ENCODE measurements at places on chromosomes 2 and 18.
A peak's percentile ranks its signal among the peaks of the same experiment; 100 is the strongest.

GRCh38 chr2:225938991-225939390 lies 539.5 kb downstream of the NYAP2 start:
- DNase-seq = no peak

DNA sequence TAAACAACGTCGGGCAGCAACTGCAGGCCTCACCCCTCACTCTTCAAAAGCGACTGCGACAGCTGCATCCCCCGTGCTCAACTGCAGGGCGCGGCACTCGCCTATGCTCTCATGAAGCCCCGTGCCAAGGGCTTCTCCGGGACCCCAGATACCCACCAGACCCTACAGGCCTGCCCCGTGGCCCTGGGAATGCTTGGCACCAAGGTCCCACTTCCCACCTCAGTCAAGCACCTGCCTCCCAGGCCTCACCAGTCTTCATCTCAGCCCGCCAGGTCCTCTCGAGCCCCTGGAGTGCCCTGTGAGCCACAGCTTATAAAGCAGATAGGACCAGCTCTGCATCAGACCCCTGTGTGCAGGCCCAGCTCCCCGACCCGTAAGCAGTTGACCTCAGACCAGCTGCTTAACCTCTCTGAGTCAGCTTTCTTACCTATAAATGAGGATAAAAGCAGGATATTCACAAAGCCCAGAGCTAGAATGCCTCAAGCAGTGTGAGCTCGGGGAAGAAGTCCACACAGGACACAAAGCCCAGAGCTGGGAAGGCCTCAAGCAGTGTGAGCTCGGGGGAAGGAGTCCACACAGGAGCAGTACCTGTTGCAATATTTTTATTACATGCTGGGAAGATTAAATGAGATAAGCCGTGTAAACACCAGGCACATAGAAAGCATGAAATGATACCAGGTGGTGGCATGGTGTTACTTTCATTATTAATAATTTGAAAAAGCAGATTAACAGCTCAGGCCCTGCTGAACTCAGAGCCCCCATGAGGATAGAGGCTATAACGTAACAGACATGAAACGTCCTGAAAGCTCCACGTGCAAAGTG lies 96.9 kb downstream of the HDAC4 start:
- no peak for DNase-seq

DNA sequence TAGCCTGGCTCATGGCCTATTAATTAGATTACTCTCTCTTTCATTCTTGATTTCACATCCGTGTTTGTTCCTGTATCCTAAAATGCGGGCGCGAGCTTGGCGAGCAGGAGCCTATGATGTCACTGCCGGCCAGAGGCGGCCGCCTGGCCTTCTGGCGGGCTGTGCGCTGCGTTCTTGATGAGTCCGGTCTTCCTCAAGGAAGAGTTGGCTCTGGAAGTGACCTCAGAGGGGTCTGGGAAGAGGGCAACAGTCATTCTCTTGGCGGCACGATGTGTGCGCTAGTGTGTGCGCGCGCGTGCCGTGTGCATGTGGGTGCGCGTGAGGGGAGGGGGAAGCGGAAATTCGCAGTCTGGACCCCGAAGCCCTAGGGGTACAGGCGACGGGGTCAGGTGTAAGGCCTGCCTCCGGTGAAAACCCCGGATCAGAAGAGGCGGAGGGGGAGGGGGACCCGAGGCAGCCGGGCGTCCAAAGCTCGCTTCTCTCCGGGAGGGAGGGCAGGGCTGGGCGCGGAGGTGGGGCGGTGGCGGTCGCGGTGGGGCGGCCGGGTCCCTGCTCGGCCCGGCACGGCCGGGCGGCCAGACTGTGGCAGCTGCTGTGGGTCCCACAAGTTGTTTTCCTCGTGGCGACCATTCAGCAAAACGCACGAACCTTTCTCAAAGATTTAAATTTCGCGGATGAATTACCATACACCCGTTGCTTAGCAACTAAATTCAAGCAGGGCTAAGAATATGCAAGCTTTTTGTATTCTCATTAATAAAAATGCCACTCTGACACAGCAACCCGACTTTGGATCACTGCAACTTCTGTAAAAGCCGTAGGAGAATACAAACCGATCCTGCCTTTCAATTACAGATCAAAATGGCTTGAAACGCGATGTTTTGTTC lies 8.4 kb downstream of the POU3F3 start:
- DNase-seq = peak; percentile 30

DNA sequence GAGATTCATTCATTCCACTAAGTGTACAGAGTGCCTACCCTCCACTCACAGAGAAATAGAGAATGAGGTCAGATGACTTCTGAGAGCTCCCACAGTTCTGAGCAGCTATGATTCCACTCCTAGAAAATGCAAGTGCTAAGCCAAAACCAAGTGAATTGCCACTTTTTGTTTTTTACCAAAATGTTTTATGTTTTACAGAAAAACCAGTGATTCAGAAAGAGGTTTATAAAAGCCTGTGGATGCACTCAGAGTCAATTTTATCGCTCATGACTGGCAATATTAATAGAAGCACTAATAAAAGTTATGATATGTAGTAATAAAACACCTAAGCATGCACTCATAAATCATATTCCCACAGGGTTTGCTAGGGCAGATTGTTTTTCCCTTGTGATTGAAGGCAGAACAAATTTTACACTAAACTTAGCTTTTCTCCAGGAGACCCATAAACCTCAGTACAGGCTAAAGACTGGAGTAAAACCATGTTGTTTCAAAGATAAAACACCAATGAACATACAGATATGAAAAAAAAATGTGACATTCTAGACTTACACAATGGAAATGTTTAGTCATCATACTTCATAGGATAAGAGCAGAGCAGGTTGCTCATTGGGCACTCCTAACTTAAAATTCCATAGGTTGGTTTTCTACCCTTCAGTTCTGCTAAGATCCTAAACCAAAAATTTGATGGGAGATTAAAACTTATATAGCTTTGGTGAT lies 67.5 kb downstream of the PDK1 start:
- no peak for DNase-seq

- DNase-seq = no peak
These were observed 804.5 kb downstream of the NR4A2 start for GRCh38 chr2:155528034-155528433.

GRCh38 chr2:58429014-58429875 lies 188.1 kb upstream of the FANCL start:
- no peak for DNase-seq

- peak; percentile 41 for DNase-seq
These were observed 190.7 kb upstream of the SMAD7 start for GRCh38 chr18:49141491-49141890.

- DNase-seq = no peak
These were observed 18.7 kb upstream of the IMPA2 start for GRCh38 chr18:11962597-11962996.

GRCh38 chr2:67792191-67792590 lies 270.6 kb downstream of the C1D start:
- DNase-seq = no peak

GRCh38 chr2:31138037-31138962 lies at the start of gene GALNT14:
GALNT14 (minus strand) TSS chr2:31138440; CDS start chr2:31138086, 354 bp downstream.
- DNase-seq = peak; percentile 57

- no peak for DNase-seq
These were observed 10.4 kb upstream of the FAM228A start for GRCh38 chr2:24164416-24164973.

DNA sequence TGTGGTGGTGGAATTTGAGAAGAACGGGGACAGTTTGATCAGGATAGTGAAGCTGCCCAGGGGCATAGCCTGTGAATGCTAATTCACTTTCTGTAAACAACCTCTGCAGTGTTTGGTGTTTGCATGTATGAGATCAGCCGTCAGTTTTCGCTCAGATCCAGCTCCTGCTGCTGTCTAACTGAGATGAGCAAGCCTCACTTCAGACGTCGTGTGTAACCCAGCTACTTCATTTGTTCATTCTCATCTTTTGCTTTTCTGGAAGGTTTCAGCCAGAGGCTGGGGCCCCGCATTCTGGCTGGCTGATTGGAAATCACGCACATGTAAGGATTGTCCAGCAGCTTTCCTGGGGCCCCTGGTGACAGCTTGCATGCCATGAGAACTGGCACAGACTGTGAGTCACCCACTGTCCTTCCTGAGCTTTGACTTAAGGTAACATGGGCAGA lies 48.9 kb downstream of the LDLRAD4 start:
- DNase-seq = no peak

GRCh38 chr2:192195548-192196418 lies 1.1 kb upstream of the TMEFF2 start:
- no peak for DNase-seq

- no peak for DNase-seq
These were observed 103.7 kb downstream of the LPIN1 start for GRCh38 chr2:11850082-11850481.

DNA sequence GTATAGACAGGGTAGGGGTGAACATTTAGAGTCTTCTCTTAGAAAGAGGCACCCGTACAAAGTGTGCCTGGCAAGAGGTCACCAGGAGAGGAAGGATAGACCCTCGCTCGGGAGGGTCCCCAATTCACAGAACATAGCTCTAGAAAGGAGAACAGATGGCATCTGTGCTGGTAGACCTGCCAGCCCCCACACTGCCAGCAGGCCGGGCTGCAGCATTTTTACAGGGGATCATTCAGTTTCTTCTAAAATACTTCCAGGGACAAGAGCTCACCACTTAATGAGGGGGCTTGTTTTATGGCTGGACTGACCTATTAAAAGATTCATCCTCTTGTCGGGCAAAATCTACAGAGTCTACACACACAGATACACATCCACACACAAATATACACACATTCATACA lies 149.9 kb downstream of the SEPTIN10 start:
- DNase-seq = no peak

DNA sequence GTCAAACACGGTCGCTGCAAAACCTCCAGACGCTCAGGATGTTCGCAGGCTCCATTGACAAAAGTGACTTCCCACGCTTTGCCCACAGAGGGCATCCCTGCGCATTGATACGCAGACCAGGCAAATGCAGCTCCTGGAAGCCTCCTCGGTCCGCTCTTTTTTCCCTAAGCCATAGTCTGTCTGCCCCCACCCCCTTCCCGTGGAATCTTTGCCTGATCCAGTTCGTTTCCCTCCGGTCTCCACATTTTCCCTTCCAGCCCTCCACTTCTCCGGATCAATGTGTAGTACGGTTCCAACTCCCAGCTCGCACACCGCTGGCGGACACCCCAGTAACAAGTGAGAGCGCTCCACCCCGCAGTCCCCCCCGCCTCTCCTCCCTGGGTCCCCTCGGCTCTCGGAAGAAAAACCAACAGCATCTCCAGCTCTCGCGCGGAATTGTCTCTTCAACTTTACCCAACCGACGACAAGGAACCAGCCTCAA lies at the start of gene DCC:
Gene DCC, plus strand, starts transcription at position 307 of the 481 bp plus-strand sequence. CDS start 591 bp downstream, outside the sequence.
- no peak for DNase-seq

- DNase-seq = no peak
These were observed 196.9 kb upstream of the CWC22 start for GRCh38 chr2:180203972-180204371.

DNA sequence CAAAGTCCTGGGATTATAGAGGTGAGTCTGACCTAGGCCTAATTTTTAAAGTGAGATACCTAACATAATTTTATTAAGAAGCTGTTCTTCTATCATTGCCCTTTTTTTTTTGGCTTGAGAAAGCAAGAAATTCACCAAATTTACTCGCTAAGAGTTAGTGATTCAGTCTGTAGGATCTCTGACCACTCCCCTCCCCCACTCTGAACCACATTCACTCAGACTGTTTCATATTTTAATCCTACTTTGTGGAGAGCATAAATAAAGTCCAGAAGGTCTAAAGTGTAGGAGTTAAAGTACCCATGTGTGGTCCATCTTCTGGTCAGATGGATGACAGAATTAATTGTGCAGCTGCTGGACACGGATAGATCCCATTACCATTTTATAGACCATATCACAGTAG lies 115.8 kb upstream of the MGAT5 start:
- no peak for DNase-seq

- no peak for DNase-seq
These were observed 71.6 kb downstream of the KCTD18 start for GRCh38 chr2:200438251-200438650.
